ENCODE measurements at places on chromosomes 2 and 18.

DNA sequence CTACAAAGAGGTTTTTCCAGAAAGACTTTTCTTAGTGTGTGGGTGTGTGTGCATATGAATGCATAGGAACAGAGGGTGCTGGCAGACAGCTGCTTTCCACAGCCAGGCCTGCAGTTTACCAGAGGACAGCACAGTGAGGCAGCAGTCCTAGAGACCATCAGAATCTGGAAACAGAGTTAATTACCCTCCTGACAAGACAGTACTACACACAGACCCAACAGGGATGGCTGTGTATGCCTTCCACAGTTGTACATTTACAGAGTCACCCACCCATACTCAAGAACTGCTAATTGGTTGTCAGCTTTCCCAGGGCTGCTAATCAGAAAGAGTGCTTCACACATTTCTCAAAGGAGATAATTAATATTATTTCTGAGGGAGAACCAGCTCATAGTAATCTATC, 104.7 kb downstream of the FEZ2 start:
- DNase-seq, result no peak

GRCh38 chr2:60641811-60642788, 88.6 kb upstream of the BCL11A start:
- no peak for DNase-seq

DNA sequence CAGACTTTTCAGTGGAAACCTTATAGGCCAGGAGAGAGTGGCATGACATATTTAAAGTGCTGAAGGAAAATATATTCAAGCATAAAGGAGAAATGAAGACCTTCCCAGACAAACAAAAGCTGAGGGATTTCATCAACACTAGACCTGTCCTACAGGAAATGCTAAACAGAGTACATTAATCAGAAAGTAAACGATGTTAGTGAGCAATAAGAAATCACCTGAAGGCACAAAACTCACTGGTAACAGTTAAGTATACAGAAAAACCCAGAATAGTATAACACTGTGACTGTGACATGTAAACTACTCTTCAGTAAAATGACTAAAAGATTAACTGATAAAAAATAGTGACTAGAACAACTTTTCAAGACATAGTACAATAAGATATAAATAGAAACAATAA, 87.4 kb downstream of the ATP8B1 start:
- DNase-seq, result no peak

DNA sequence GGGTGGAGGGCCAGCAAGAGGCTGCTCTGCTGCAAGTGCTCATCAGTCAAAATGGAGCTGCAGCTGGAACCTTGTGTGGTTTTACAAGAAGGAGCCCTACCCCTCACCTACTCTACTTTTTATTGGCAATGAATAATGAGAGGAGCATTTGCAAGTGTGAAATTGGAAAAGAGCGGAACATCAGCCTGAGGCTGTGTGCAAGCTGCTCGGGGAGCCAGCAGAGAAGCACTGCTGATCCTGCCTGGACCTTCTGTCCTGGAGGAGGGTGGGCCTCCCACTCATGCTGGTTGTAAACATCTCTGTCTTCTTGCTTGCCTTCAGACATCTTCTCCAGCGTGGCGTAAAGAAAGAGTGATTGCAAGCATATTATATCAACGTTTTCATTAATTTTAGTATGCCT, 256.2 kb downstream of the DLGAP1 start:
- DNase-seq, result no peak

DNA sequence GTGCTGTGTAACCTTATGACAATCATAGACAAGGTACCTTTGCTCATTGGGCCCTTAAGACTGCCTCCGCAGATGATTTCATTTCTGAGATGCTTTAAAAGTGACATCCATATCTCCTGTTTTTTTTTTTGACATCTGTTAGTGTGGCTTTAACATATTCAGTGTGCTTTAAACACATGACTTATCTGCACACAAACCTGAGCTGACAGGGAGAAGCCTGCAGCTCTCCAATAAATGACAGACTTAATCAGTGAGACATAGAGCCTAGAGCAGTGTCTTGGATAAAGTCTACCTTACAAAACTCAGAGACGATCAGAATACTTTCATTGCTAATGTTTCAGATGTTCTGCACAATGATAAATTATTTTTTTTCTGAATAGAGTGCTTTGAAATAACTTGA, 130.7 kb downstream of the UBE2E3 start:
- no peak for DNase-seq

DNA sequence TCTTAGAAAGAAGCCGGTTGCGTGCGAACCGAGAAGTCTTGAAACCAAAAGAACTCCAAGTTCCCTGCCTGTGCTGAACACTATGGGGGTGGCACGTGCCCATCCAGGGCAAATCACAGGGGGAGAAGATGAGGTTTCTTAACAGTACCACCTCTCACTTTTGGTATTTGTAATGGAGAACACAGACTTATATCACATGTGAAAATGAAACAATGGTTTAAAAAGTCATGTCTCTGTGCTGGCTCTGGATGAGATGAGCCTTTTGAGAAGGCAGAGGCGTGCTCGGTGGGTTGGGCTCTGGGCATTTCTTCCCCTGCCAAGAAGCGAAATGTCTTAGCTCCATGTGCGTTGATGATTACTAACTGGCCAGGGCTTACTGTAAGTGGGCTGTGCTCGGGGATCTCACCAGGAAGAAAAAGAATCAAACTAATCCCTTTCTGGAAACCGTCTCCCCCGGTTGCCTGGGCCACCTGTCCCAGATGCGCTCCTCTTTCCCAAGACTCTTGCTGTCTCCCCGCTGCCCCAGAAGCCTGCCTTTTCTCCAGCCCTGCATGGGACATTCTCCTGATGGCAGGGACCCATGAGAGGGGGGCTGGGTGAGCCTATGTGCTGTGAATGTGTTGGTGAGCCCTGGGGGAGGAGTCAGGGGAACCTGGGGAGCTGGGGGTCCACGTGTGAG, 252.9 kb downstream of the PRKCE start:
- no peak for DNase-seq

DNA sequence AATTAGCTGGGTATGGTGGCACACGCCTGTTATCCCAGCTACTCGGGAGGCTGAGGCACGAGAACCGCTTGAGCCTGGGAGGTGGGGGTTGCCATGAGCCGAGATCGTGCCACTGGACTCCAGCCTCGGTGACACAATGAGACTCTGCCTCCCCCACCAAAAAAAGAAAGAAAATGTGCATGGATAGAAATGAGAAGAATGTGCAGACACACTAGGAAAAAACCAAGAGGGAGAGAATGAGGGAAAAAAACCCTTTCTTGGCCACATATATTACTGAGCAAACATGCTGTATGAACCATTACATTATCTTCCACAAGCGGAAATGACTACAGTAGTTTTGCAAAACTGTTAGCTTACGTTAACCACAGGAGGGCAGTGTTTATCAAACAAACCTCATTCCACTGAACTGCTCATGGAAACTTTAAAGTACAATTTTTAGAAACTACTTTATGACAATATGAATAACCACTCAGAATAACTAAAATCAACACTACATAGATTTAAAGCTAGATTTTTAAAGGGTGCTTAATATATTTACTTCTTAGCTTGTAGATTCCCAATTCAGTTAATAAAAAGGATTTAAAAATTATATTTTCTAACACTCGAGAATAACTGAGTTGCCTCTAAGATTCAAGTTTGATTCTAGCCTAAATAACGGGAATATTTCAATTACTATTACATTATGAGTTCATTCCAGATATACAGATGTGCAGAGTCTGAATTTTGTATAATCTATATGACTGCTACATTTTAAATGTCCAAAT, 26.4 kb downstream of the ASXL2 start:
- peak; percentile 22 for DNase-seq

GRCh38 chr2:78865667-78866066, 159.8 kb upstream of the REG3G start:
- DNase-seq, result no peak

DNA sequence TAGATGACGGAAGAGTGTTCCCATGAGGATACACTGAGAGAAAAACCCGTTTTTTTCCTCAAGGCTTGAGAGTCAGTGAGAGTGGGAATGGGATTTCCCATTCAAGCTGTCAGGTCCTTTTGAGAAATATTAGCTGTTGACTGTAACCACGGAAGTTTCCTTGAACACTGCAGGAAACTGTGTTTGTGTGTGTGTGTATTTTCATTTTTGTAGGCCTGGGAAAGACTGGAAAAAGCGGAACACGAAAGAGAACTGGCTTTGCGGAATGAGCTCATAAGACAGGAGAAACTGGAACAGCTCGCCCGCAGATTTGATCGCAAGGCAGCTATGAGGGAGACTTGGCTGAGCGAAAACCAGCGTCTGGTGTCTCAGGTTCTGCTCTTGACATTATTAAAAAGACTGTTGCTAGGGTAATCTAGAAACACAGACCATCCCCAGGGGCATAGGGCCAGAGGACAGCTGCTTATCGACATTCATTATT, 98.8 kb upstream of the EML6 start:
- DNase-seq, result no peak

DNA sequence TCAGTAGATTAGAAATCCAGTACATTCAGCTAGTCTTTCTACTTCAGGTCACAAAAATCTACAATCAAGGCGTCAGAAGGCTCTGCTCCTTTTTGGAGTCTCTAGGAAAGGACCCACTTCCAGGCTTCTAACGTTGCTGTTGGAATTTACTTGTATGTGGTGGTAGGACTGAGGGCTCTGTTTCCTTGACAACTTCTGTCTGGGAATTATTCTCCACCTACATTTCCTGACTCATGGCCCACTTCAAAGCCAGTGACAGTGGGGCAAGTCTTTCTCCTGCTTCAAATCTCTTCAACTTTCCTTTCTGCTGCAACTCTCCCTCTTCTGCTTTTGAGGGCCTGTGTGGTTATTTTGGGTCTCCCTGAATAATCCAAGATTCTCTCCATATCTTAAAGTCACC, 10.4 kb upstream of the TMX3 start:
- no peak for DNase-seq

GRCh38 chr18:58493516-58494253, 135.2 kb downstream of the ALPK2 start:
- DNase-seq, result peak; percentile 58

DNA sequence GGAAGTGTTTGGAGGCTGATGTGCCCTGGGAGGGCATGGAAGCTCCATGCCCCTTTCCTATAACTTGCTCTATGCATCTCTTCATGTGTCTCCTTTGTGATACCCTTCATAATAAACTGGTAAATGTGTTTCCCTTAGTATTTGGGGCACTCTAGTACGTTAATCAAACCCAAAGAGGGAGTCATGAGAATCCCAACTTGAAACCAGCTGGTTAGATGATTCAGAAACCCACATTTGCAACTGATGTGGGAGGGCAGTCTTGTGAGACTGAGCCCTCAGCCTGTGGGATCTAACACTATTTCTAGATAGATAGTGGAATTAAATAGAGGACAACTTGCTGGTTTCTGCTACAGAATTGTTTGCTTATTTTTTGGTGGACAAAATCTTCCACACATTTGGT, 20.3 kb downstream of the ANKRD30B start:
- no peak for DNase-seq

DNA sequence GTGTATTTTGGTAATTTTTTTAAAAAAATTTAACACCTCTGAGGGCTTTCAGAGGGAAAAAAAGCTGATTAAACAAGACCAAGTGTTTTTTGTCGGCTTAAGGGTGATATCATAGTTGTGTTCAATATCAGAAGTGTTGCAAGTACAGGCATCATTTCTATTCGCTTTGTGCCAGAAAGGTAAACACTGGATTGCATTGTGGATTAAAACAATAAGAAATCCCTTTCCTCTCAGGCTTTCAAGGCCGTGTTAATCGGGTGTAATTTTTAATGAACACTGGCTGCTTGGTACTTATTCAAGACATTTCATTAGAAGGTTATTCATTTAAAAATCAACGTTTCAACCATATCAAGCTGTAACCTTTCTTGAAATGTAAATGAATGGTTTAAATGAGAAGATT, 18.3 kb downstream of the FIGN start:
- DNase-seq, result no peak

GRCh38 chr2:190701586-190701985, 52.7 kb downstream of the NAB1 start:
- no peak for DNase-seq

- DNase-seq, result no peak
Measured at GRCh38 chr2:241770185-241770935, 6.3 kb upstream of the GAL3ST2 start.

GRCh38 chr2:144006139-144006538, 513.8 kb downstream of the ZEB2 start:
- no peak for DNase-seq

- DNase-seq, result no peak
Measured at GRCh38 chr18:41721103-41721790, 233.8 kb upstream of the PIK3C3 start.

GRCh38 chr2:163132850-163133249, 294.3 kb upstream of the KCNH7 start:
- no peak for DNase-seq

- peak; percentile 85 for DNase-seq
Measured at GRCh38 chr18:77106331-77106730, 26.3 kb downstream of the MBP start.

GRCh38 chr2:65264821-65265670, 37.4 kb downstream of the ACTR2 start:
- DNase-seq, result no peak

DNA sequence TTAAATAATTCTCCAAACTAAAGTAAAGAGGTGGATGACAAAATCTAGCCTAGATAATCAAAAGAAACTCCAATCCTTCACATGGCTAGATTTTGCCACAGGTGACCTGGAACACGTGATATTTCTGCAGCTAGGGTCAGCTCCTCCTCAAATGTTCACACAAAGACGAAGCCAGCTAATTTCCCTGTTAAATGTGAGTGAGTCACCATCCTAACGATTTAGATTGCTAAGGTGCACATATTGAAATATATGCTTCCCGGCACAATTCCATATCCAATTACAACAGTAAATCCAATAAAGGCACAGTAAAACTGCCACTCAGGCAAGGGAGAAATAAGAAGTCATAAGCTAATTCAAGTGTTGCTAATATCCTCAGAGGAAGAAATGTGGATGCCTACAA, 28.7 kb downstream of the IKZF2 start:
- no peak for DNase-seq

- peak; percentile 63 for DNase-seq
Measured at GRCh38 chr18:77054606-77055428, 77.8 kb downstream of the MBP start.

DNA sequence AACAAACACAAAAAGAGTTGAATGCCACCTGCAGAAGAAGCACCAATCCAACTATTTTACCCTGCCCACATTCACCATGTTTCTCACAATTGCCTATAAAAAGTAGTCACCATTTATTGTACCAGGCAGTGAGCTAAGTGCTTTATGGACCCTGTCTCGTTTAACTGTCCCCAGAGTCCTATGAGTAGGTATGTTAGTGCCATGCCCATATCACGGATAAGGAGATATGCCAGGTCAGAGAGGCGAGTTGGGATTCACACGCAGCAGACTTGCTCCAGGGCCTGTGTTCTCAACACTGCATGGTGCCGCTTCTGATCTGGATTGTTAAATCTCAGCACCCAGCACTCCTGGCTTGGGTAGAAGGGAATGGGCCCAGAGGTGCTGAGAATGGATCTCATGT, 49.1 kb upstream of the CYP1B1 start:
- no peak for DNase-seq

GRCh38 chr2:220240641-220241040, 613.2 kb downstream of the SLC4A3 start:
- DNase-seq, result no peak
